ENCODE measurements at places on chromosomes 3 and 15.

GRCh38 chr15:74793135-74794028 is 11.5 kb downstream of the CSK start:
- no peak for DNase-seq

DNA sequence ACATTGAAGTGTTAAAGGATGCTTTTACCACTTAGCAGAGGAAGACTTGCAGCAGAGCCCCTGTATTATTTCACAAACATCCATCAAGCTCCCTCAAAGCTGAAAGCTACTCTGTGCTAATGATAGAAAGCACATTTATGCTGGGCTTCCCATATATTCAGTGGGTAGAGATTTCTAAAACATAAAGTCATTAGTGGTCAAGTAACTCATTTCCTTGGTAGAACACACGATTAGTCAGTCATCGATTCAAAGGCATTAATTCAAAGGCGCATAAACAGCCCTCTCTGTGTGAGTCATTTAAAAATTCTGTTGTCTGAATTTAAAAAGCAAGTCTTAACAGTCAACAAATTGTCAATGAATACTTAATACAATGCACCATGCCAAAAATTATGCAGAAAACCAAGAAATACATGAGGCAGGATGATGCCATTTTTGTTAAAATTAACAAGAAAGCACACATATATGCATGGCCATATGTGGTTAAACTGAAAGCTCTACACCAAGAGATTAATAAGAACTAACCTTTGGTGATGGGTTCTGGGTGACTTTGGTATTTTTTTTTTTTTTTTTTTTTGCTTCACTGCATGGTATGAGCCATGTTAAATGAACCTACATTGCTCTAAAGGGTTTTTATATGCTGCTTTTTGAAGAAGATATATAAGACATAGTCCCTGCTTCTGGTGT is 61.7 kb downstream of the LDHAL6B start:
- DNase-seq = no peak

DNA sequence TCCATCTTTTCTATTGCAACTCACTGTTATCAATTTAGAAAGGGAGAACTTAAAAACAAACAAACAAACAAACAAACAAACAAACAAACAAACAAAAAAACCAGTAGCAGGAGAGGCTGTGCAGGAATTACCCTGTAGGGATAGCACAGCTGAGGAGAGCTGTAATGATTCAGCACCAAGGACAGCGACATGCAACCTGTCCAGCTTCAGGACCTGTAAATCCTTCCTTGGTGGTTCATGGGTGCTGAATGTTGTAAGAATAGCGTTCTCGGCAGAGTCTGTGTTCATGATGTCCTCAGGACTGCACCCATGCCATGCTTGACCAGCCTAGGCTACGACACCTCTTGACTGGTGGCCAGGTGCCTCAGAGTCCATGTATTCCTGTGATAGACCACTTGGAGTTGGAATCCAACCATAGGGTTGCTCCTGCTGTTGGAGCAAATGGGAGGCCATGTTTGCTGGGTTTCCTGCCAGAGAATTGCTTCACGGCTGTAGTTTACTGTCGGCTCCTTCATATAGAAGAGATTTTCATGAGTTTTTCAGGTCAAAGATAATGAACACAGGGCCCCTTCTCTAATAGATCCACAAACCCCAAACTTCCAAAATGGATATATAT is 65.9 kb downstream of the CACNA2D3 start:
- DNase-seq = peak; percentile 31

- no peak for DNase-seq
These were observed 41.9 kb downstream of the LIPC start for GRCh38 chr15:58473724-58474123.

GRCh38 chr15:67824976-67825880 is at the start of gene SKOR1:
SKOR1 (plus strand) TSS chr15:67825509; CDS start chr15:67825603, 94 bp downstream.
- no peak for DNase-seq

- DNase-seq = no peak
These were observed 416.1 kb downstream of the ERC2 start for GRCh38 chr3:56052188-56052587.

DNA sequence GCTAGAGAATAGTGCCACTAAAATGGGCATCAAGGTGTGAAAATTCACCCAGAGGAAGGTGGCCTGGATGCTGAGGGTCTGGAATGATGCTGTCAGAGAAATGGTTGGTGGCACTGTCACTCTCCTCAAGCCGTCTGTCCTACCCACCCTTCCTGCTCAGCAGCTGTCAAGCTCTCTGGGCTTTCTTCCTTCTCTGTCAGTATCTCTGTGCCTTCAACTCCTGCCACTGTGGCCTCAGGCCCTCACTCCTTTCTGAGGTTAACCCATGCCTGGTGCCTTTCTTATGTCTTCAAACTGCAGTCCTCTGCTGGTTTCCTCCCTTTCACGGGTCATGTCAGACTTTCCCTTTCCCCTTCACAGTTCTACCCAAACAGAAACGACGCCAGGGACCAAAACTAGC is 4.4 kb downstream of the MYO5C start:
- DNase-seq = peak; percentile 62

DNA sequence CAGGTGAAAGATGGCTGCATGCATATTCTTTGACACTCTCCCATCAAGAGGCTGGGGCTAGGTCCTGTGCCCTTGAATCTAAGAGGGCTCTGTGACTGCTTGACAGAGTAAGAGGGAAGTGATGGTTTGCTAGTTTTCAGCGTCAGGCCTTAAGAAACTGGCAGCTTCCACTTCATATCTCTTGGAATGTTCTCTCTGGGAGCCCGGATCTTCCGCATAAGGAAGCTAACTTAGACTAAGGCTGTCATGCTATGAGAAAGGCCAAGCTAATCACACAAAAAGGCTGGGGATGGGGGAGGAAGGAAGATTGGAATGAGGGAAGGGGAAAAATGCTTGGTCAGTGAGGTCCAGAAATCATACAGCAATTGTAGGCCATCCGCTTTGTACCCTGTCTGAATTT is 50.0 kb downstream of the MB21D2 start:
- DNase-seq = no peak

DNA sequence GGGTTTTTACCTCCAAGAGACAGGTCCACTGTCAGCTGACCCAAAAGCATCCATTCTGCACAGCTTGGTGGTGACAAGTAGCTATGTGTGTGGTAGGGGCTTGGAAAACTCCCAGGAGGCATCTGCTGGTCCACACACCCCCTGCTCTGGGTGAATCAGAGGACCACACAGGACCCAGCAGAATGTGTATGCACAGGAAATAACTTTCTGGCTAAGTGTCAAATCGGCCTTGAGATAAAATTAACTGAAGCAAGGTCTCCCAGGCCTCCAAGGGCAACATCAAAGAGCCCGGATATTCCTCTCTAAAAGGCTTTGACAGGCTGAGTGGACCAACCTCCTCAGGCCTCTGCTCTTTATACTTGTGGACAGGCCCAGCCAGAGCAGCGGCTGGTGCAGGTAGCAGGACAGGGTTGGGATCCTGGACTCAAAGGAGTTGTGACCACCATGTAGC is 66.5 kb downstream of the CTNNB1 start:
- no peak for DNase-seq

- DNase-seq = no peak
These were observed 22.6 kb downstream of the LMCD1 start for GRCh38 chr3:8524249-8524648.

DNA sequence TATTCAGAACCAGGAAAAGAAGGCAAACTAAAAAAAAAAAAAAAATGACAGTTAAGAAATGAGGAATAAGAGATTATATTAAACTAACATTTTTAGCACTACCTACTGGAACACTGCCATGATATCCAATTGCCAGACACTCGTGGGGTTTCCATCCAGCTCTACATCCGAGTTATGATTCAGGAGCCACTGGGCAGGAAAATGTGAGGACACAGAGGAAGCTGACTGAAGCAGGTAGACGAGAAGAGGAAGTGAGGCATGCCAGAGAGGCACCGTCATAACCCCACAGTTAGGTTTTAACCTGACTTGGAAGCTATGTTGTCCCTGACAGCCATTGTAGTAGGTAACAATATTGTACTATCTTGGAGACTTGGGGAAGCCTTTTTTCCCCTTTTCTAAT is 495.0 kb downstream of the NLGN1 start:
- DNase-seq = no peak

- DNase-seq = no peak
These were observed 2.6 kb upstream of the PLXND1 start for GRCh38 chr3:129608936-129609590.

- no peak for DNase-seq
These were observed 86.6 kb downstream of the FNDC3B start for GRCh38 chr3:172125963-172126457.

DNA sequence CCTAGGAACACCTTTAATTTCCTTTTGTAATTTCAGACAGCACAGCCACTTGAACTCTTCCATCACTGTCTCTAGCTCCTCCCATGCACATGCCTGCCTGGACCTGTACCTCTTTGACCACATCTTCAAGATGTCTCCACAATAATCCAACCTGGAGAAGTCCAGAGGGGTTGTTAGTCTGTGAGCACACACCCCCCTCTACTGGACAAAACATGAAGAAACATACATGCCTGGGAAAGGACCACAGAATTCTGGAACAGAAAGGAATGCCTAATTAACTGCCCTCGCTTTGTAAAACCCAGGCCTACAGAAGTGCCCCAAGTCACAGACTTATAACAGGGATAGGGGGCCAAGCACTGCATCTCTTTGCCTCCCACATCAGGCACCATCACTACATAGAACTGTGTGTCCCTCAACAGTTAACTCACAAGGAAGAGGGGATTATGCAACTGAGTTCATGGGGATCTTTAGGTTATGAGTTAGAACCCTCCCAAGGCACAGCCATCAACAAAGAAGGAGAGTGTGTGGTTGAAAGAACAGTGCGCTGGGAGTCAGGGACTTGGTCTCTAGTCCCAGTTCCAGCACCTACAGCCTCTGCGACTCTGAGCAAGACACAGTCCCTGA is 61.7 kb downstream of the FMN1 start:
- no peak for DNase-seq

DNA sequence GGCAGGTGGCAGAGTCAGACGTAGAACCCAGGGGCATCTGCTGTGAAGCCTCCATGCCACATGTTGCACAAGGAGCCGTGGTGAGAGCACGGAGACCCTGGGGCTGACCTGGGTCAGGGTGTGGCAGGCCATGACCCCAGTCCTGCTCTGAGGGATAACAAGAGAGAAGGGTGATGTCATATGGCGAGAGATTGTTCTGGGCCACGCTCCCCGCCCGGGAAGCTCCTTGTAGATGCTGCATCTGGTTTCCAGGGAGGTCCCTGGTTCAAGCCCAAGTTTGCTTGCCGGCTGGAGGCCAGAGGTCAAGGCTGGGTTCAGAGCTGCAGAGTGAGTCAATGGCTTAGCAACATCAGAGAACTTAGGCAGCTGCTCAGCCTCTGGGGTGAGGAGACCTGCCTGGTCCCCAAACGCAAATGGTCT is 17.3 kb downstream of the FGD5 start:
- no peak for DNase-seq

DNA sequence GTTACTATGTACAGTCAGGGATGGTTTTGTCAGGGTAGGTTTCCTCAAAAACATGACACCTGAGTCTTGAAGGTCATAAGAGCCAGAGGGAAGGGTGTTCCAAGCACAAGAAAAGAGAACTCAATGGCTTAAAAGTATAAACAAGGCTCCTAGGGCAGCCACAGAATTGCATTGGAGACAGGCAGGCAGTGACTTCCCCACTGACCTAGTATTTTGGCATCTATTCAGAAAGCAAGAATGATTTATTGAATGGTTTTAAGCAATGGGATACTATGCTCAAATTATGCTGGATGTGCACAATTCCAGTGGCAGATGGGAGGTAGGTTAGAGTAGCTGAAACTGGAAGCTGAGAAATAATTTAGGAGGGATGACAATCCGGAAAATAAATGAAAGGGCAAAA is 54.0 kb downstream of the TSC22D2 start:
- no peak for DNase-seq

DNA sequence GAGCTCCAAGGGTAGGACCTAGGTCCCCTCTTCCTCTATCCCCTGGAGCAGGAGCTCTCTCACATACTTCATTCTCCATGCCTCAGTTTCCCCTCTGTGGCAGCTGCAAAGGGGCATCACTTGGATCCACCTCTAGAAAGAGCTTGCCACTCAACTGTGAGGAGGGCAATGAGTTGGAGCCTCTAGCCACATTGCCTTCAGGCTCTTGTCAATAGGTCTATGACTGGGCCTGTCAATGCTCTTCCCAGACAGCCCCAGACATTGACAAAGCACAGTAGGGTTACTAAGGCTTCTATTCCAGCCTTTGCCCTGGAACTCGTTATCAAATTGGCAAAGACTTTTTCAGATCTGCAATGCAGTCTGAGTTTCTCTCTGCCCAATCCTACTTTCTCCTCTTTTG is 4.4 kb upstream of the VIPR1 start:
- DNase-seq = no peak

DNA sequence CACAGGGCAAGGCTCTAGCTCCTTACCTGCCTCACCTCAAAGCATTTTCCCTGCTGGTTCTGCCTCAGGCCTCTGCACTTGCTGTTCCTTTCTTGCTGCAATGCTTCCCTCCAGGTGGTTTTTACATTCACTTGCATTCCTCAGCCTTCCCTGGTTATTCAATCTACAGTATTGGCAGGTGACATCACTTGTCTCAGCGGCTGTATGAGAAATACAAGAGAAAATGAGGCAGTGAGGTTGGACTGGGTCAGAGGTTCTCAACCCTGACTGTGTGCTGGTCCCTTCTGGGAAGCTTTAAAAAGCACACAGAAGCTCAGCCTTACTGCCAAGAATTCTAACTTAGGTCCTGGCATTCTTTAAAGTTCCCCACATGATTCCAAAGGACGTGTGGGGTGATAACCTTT is 26.7 kb downstream of the SIAH2 start:
- DNase-seq = no peak

- DNase-seq = no peak
These were observed 33.1 kb downstream of the QTRT2 start for GRCh38 chr3:114089675-114090074.

DNA sequence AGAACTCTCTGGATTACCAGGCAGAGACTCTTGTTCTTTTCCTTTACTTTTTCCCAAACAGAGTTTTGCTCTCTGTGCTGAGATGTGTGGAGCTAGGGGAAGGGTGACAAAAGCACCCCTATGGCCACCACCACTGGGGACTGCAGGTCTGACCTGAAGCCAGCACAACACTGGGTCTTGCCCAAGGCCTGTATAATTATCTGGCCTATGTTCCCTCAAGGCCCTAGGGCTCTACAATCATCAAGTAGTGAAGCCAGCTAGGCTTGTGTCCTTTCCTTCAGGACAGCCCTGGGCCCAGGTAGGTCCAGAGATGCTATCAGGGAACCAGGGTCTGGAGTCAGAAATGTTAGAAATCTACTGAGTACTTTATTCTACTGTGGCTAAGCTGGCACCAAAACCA is 28.4 kb downstream of the MYO1E start:
- DNase-seq = no peak

GRCh38 chr3:41129731-41130130 is 69.6 kb upstream of the CTNNB1 start:
- no peak for DNase-seq

GRCh38 chr15:67303490-67304363 is 49.1 kb downstream of the IQCH start:
- peak; percentile 3 for DNase-seq

GRCh38 chr3:184261270-184261853 is at the start of gene CAMK2N2:
CAMK2N2 (minus strand) TSS chr3:184261553; CDS start chr3:184261285, 268 bp downstream.
- DNase-seq = peak; percentile 88
